Activated CD4-positive, alpha-beta T cell treated with anti-CD3 and anti-CD28 coated beads, Interleukin-2, amount 50 U/mL, for 48 hours (primary cell): ENCODE measurements at places on chromosomes 16 and 17.

DNA sequence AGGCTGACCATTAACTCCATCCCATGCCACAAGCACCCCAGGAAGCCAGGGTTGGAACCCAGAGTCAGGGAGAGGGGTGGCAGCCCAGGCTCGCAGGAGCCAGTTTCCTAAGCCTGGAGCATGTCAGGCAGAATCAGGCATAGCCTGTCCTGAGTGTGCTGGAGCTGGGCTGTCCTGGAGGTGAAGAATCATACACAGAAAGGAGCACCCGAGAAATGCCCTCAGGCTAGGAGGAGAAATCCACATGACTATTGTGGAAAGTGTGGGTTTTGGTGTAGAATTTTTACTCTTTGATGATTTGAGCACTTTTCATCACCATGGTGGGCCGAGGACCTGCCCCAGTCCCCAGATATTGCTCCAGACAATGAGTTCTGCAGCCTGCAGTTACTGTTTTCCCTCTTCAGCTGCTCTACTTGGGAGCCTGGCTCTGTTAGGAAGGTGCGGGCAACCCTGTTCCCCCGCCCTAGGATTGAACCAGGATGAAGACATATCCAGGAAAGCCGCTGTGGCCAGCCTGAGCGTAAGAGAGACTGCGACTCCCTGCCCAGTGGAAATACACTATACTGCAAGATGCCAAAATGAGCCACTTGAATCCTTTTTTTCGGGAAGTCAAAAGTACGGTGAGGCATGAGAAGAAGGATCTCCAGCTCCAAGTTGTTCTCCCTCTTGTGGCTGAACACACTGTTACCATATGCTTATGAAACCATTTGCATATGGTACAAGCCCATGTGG, 29.0 kb upstream of the HEATR6 start:
- DNase-seq = no peak

DNA sequence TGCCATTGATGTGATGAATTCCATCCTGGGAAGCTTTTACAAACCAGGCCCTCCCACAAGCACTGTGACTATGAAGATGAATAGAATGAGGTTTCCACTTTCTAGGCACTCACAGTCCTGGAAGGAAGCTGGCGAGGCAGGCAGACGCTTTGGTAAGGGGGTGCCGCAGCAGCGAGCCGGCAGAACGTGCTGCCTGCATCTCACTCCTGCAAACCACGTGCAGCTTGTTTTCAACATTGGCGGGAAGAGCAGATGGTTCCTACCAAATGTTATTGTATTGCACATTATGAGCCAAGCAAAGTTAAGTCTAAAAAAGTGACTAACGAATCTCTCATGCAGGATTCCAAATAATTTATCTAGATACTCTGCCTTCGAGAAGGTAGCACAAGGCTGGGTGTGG, 3.7 kb upstream of the DNAI2 start:
- no peak for DNase-seq

DNA sequence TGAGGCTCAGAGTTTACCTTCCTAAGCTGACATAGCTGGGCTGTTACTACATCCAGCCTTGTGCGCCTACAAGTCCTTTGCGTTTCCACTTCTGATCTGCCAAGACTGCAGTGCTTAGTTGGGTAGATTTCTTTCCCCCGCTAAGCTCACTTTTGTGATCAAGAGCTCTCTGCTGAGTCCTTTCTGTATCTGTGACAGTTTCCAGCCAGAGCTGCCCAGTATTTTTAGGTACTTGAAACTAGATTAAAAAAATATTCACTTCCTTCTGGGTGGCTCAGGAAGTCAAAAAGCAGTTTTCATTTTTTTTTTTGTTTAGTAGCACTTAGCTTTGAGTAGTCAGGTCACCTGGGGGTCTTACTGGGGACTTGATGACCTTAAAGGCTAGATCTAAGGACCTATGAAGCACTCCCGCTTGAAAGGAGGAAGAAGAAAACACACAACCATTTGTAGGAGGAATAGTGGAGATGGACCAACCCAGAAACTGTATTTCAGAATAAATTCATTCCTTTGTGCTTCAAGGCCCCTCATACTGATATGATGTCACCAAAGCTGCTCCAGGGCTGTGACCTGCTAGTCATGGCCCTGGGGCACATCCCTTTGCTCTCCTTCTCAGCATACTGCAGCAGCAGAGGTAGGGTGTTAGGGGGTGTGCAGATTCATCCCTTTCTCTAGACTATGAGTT, 75.6 kb upstream of the HNF1B start:
- no peak for DNase-seq

GRCh38 chr16:83021045-83021444, 394.3 kb downstream of the CDH13 start:
- DNase-seq = no peak

- no peak for DNase-seq
Measured at GRCh38 chr16:27721531-27722181, 171.7 kb downstream of the KATNIP start.

DNA sequence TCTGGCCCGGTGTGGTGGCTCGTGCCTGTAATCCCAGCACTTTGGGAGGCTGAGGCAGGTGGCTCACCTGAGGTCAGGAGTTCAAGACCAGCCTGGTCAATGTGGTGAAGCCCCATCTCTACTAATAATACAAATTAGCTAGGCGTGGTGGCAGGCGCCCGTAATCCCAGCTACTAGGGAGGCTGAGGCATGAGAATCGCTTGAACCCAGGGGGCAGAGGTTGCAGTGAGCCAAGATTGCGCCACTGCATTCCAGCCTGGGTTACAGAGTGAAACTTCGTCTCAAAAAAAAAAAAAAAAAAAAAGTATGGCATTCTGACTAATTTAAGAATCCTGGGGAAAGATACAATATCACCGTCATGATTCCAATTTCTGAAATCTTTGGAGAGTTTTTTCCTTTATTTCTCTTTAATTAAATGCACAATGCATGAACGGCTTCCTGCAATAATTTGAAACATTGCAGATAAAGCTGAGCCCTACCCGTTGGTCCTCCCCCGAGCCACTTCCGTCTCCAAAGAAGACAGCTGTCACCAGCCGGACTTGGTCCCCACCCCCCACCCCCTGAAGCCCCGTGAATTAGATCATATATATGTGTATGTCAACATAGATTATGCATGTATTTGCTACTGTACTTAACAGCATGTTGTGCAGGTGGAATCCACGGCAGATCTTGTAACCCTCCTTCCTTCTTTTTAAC, 142.6 kb upstream of the PLCG2 start:
- DNase-seq = no peak
